Stimulated activated CD4-positive, alpha-beta T cell treated with anti-CD3 and anti-CD28 coated beads, Interleukin-1b, Interleukin-23, amount 100 ng/mL, for 1 hour (primary cell): ENCODE measurements at places on chromosomes 6 and 20.

GRCh38 chr20:54228841-54229240 is 21.0 kb downstream of the PFDN4 start:
- DNase-seq, result no peak

- no peak for DNase-seq
Measured at GRCh38 chr6:131490441-131490840, 82.6 kb upstream of the ARG1 start.

DNA sequence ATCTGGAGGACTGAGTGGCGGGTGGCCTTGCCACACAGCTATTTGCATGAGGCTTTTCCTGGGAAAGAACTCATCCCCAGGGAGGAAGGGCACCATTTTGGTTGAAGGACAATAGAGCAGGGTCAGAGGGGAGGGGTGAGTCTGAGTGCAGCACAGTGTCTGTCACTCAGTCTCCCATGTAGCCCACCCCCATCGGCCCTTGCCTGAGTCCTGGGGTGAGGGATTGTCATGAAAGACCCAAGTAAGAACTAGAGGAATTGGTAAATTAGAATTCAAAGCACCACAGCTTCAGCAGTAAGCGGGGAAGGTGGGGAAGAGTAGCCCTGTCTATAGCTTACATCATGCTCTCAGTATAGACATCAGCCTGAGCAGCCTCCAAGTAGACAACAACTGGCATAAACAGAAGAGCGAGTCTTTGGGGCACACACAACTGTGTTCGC is 90.4 kb upstream of the TMEM30A start:
- no peak for DNase-seq

- no peak for DNase-seq
Measured at GRCh38 chr6:8352335-8352965, 82.9 kb downstream of the SLC35B3 start.

DNA sequence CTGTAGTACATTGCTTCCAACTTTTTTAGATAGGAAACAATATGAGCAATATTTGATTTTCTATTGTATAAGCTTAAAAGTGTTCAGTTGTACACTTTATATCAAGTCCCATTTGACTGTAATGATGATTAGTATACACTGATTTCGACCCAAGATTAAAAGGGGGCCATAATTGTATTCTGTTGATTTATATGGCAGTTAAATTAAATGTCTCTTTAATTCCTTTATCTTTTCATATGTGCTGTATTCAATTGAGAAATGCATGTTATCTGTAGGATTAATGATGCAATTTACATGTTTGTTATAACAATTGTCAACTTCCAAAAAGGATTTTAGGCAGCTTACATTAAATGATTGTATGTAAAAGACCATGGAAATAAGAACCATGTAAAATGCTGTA is 317.5 kb downstream of the CDKAL1 start:
- DNase-seq, result no peak

GRCh38 chr20:42688576-42688975 is 501.1 kb downstream of the PTPRT start:
- DNase-seq, result no peak

DNA sequence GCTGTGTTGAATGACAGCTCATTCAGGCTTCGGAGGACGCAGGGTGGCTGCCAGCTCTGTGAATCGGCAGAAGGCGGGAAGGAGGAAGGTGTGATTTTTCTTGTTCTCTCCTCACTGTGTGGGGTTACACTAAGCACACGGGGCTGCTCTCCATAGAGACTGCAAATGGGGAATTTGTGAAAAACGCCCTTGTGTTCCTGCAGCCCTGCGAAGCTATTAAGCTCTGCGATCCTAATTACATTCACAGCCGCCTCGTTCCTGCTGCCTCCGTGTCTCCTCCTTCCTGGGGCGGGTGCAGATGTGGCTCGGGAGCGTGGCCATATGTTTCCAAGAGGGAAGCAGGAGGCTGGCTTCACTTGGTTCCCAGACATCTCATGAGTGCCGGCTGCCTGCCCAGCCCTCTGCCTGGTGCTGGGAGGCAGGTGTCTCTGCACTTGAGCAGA is 124.0 kb downstream of the TOX2 start:
- DNase-seq, result no peak

- no peak for DNase-seq
Measured at GRCh38 chr6:73943411-73943810, 247.4 kb downstream of the CD109 start.

- DNase-seq, result no peak
Measured at GRCh38 chr6:129565811-129566210, 144.2 kb downstream of the ARHGAP18 start.

DNA sequence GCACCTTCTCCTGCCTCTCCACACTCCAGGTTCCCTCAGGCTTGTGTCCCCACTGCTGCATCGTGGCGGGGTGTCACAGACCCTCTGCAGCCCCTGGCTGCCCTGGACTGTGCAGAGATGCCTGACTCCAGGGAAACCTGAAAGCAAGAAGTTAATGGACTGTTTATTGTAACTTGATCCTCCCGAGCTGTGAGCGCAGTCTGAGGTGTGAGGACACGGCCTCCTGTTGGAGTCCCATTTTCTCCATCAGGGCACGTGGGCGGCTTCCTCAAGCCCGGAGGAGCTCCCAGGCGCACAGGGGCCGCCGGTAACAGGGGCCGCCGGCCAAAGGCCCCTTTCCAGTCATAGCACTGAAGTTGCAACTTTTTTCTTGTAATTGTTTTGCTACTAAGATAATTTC is 16.9 kb downstream of the RBM38 start:
- DNase-seq, result no peak

- DNase-seq, result no peak
Measured at GRCh38 chr20:56582542-56582941, 46.6 kb upstream of the TFAP2C start.

DNA sequence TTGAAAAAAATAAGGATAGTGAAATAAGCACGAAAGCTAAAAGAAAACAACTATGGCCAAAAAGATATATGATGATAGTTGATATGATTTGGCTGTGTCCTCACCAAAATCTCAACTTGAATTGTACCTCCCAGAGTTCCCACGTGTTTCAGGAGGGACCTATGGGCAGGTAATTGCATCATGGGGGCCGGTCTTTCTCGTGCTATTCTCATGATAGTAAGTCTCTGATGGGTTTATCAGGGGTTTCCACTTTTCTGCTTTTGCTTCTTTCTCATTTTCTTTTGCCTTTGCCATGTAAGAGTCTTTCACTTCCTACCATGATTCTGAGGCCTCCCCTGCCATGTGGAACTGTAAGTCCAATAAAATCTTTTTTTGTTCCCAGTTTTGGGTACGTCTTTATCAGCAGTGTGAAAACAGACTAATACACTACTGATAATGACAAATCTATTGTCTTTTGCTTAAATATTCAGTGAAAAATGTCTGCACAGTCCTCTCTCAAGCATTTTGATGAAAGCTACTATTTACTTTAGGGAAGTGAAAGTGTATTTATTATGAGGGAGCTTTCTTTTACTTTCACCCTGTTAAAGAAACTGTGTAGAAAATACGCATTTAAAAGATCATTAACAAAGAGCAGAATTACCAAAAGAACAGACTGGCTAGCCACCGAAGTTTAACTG is 389.1 kb downstream of the HTR1B start:
- DNase-seq, result no peak

- DNase-seq, result no peak
Measured at GRCh38 chr6:80442366-80442765, 335.9 kb downstream of the BCKDHB start.
